T-cell (primary cell): ENCODE measurements at places on chromosomes 16 and 17.

DNA sequence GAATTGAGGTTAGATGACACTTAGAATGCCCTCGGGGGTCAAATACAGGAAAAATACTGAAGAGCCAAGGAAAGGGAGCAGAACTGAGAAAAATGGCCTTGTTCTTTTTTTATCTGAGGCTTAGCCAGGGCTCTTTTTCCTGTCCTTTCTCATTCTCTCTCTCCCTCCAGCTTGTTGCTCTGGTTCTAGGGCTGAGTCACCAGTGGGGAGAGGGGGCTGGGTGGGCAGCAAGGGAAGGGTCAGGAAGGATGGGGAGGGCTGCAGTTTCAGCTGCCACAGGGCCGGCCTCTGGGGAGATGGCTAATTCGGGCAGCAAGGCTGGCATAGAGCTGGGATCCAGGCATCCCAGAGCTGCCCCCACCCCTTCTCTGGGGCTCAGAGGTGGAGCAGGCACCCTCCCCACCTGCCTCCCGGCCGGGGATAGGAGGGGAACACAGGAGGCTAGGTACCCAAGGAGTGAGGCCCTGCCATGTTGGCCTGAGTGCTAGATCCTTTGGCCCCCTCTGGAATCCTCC lies 3.9 kb downstream of the ITGA3 start:
- no peak for DNase-seq

DNA sequence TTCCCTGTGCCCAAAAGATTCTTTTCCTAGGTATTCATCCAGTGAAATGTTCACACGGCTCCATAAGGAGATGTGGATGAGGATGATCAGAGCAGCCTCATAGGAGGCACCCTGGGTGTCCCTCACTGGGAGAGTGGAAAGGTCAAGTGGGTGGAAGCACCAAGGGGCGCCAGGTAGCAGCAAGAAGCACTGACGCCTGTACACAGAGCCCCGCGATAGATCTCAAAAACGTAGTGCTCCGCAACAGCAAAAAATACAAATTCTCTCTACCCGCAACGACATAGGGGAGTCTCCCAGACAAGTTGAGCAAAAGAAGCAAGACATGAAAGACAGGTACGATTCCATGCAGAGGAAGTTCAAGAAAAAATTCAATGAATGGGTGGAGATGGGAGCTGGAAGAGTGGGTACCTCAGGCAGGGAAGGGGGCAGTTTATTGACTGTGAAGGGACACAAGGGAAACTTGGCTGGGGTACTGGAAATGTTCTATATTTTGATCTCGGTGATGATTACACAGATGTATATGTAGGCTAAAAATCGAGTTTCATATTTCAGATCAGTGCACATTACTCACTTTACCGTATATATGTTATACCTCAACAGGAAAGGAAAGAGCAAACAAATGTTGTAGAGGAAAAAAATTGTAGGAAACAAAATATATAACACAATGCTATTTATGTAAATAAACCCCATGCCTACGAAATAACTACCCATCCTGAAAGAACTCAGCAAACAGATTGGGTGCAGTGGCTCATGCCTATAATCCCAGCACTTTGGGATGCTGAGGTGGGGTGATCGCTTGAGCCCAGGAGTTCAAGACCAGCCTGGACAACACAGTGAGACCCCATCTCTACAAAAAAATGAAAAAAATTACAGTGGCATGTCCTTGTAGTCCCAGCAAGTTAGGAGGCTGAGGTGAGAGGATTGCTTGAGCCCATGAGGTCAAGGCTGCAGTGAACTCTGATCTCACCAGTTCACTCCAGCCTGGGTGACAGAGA lies 17.8 kb upstream of the ETV4 start:
- DNase-seq = no peak

DNA sequence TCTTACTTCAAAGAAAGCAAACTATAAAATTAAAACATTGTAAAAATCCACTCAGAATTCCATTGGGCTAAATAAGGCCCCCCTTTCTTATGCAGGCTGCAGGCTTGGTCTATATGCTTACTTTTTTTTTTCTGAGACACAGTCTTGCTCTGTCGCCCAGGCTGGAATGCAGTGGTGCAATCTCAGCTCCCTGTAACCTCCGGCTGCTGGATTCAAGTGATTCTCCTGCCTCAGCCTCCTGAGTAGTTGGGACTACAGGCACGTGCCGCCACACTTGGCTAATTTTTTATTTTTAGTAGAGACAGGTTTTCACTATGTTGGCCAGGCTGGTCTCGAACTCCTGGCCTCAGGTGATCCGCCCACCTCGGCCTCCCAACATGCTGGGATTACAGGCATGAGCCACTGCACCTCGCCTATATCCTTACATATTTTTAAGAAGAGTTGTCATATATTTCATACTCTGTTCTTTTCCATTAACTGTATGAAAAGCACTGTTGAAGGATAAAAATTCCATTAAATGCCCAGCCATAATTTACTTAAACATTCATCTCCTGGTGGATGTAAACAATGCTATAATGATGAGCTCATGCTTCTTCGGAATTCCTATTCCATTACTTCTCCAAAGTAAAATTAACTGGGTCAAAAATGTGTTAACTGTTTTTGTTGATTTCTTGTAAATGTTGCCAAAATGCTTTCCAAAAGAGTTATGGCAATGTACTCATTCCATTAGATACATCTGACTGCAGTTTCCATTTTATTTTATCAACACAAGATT lies 17.8 kb downstream of the SNN start:
- no peak for DNase-seq

GRCh38 chr17:76635659-76636360 lies 7.7 kb downstream of the ST6GALNAC1 start:
- DNase-seq = no peak

GRCh38 chr16:7680296-7680695 lies 347.7 kb downstream of the RBFOX1 start:
- no peak for DNase-seq
